Activated naive CD4-positive, alpha-beta T cell treated with anti-CD3 and anti-CD28 coated beads, Interleukin-2, amount 50 U/mL, for 72 hours (primary cell): ENCODE measurements at places on chromosomes 5 and 9. TPM values are rescaled to one million over a fixed set of nuclear protein-coding genes. Genes with fewer than 3 reads are reported as not detected.

The SPZ1 gene
- total RNA-seq, result not detected

The DNAH5 gene
- not detected for total RNA-seq

The ZBTB26 gene
- total RNA-seq, result 6.6 TPM

The LRRC70 gene
- 2.0 TPM for total RNA-seq

The OR1J2 gene
- not detected for total RNA-seq

The FAM169A gene
- total RNA-seq, result 7.8 TPM

The CATSPER3 gene
- total RNA-seq, result 0.23 TPM

The SMIM15 gene
- 45.2 TPM for total RNA-seq

The TPPP gene
- 0.14 TPM for total RNA-seq

The TOR1B gene
- 29.7 TPM for total RNA-seq

GRCh38 chr5:136027311-136027710 lies 1.5 kb upstream of the TGFBI start:
- DNase-seq, result no peak

DNA sequence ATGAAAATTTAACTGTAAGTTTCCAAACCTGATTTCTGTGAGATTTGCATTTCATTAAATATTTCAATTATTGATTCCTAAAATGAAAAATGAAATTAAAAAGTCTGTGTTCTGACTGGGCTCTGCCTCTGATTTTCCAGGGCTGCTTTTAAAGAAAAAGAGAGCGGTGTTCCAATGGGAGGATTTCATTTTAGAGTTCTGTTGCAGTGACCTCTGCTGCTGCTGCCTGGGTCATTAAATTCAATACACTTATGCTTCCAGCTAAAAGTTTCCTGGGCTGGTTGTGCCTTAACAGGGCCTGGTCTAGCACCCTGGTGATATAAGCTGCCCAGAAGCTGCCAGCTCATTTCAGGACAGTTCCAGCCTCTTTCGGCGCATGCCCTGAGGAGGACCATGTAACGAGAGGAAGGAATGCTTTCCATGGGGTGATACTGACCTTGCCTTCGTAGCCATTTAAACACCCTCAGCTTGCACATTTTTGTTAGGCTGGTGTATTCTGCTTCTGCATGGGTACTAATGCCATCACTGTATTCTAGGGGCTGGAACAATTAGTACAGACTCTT lies 93.3 kb downstream of the TMEM174 start:
- DNase-seq, result no peak

DNA sequence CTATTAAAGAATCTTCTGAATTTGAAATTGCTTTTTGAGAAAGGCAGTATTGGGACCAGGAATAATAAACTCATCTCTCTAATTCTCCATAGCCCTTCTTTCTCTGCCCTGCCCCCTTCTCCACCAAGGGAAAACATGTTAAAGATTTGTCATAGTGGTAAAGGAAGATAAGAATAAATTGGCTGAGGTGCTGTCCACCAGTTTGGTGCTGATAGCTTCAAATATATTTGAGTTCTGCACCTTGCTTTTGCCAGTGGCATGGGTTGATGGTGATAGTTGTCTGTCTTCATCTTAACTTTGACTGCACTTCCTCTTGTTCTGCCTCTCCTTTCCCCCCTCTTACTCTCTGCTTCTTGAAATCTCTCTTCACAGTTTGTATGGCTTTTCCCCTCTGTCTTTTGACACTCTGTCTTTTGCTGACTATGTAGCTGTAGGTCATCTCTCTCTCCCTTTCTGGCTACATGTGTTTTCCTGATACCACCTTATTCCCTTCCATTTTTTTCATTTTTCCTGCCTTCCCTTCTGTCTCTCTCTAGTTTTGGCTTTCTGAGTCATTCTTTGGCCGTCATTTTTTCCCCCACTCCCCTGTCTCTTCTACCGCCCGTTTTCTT lies 56.6 kb downstream of the NDUFS4 start:
- DNase-seq, result no peak

GRCh38 chr5:1111241-1111726 lies 579 bp downstream of the SLC12A7 start:
- DNase-seq, result no peak

DNA sequence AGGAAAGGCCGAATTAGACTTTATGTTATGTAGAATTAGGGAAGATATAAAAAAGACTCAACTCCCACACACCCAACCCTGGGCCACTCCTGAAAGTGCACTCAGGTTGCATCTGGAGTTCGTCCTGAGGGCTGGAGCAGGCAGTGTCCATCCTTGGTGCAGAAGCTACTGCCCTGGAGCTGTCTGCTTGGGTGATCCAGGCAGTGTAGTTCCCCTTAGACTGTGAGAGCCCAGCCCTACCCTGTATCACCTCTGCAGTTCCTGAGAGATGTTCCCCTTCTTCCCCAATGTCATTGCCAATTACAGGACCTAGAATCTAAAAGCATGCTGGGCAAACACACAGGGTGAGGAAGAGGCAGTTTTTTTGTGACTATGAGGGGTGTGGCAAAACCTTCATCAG lies 368.3 kb upstream of the ST8SIA4 start:
- DNase-seq, result no peak

DNA sequence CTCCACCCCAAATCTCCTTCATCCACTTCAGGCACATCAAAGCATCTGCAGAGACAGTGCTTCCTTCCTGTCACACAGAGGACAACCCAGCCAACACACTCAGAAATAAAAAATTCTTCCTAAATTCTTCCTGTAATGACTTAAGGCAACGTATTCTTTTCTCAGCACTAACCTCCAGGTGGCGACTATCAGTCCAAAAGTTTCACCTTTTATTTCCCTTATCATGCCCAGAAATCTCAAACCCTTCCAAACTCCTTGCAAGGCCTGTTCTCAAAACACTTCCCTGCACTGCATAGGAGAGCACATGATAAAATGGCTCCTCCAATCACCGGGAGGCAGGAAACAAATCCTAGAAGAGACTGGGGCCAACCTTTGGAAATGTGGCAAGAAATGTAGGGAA lies 35.1 kb downstream of the SLIT3 start:
- DNase-seq, result no peak

DNA sequence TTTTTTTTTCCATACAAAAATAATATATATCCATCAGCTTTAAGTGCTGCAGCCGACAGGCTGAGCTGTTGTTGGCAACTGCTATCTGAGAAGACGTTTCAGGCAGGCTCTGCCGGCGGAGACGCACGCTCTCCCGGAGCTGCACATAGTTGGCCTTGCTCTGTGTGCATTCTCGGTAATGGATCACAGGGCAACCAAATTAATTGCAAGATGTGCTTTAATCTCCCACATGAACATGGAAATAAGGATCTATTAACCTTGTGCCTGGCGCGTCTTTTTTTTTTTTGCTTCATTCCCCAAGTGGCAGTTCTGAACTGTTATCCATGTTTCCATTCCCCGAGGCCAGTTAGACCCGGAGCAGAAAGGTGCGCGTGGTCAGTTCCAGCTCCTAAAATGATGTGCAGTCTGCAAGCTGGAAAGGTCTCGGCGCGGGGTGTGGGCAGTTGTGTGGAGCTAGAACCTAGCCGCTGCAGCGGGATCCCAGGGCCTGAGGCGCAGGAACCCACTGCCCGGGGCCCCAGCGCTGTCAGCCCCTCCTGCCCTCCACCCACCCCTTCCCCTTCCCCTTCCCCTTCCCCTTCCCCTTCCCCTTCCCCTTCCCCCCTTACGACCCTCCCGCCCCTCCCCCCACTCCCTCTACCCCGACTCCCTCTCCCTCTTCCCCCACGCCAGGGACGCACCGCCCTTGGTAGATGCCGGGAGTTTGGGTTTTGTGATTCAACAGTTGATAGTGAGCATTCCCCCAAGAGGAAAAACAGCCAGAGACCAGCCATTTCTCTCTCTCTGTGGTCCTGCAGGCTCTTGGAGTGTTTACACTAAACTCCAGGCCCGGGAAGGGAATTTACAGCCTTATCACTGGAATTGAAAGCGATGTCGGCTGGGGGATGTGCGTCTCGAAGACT lies 137.8 kb downstream of the CEP120 start:
- DNase-seq, result no peak

GRCh38 chr9:35827486-35827885 lies 1.0 kb downstream of the FAM221B start:
- DNase-seq, result no peak

GRCh38 chr5:122500245-122501088 lies 188.4 kb downstream of the SNCAIP start:
- no peak for DNase-seq

GRCh38 chr5:88815050-88815789 lies 67.8 kb downstream of the MEF2C start:
- no peak for DNase-seq

DNA sequence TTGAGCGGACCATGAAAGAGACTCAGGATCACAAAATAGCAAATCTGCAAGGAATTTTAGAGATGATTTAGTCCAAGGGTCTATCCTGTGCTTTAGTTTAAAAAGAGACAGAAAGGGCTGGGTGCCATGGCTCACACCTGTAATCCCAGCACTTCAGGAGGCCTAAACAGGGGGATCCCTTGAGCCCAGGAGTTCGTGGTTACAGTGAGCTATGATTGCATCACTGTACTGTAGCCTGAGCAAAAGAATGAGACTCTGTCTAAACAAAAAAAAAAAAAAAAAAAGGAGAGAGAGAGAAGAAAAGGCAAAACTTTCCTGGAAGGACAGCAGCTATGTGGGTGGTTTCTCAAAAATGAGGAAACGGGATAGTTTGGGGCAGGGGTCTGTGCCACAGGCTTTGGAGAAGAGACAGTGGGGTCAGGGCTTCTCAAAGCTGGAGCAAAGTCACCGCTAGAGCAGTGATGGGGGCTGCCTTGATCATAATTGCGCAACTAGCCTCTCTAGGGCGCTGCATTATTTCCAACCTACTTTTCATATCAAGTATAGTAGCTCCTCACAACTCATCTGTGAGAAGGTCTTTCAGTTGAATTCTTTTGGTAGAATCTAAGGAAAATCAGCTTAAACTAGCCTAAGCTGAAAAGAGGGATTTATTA lies 8.5 kb upstream of the ANKH start:
- no peak for DNase-seq

GRCh38 chr5:1642221-1642620 lies 118.5 kb upstream of the LPCAT1 start:
- DNase-seq, result no peak

- no peak for DNase-seq
These were observed 40.9 kb upstream of the SARDH start for GRCh38 chr9:133779081-133779480.

GRCh38 chr9:5274770-5275169 lies 29.7 kb downstream of the RLN2 start:
- no peak for DNase-seq

DNA sequence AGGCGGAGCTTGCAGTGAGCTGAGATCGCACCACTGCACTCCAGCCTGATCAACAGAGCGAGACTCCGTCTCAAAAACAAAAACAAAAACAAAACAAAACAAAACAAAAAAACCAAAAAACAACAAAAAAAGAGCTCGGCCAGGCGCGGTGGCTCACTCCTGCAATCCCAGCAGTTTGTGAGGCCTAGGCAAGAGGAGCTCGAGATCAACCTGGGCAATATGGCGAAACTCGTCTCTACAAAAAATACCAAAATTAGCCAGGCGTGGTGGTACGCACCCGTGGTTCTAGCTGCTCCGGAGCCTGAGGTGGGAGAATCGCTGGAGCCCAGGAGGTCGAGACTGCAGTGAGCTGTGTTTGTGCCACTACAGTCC lies 20.2 kb downstream of the TRIM7 start:
- DNase-seq, result no peak

DNA sequence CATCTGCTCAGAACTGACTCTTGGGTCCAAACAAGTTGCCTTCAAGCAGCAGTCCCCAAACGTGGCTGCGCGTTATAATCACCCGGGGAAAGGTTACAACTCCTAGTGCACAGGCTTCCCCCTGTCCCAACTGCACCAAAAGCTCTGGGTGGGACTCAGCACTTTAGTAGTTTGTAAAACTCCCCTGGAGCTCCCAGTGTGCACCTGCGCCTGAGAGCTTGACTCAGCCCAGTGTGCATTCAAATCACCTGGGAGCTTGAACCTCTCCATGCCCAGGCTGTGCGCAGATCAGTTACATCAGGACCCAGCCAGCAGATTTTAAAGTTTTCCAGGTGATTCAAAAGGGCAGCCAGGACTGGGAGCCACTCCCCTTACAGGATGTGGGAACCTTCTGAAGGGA lies 151.4 kb downstream of the COL23A1 start:
- no peak for DNase-seq

DNA sequence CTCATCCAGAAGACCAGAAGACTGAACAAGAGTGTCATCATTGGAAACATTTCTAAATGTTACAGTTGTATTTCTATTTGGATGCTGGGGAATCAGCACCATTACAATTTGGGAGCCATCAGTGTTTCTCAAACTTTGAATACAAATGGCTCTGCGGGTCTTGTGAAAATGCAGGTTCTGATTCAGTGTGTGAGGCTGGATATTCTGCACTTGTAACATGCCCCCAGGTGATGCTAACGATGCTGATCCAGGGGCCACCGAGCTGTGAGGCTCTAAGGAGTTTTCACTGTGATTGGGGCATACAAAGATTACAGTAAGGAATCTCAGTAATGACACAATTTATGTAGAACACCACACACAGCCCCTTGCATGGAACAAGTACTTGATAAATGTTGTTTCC lies 167.7 kb downstream of the ACTL7B start:
- no peak for DNase-seq

GRCh38 chr5:14671414-14671813 lies 6.9 kb downstream of the OTULIN start:
- no peak for DNase-seq

- DNase-seq, result no peak
These were observed 103.5 kb downstream of the DAPK1 start for GRCh38 chr9:87601176-87601575.

DNA sequence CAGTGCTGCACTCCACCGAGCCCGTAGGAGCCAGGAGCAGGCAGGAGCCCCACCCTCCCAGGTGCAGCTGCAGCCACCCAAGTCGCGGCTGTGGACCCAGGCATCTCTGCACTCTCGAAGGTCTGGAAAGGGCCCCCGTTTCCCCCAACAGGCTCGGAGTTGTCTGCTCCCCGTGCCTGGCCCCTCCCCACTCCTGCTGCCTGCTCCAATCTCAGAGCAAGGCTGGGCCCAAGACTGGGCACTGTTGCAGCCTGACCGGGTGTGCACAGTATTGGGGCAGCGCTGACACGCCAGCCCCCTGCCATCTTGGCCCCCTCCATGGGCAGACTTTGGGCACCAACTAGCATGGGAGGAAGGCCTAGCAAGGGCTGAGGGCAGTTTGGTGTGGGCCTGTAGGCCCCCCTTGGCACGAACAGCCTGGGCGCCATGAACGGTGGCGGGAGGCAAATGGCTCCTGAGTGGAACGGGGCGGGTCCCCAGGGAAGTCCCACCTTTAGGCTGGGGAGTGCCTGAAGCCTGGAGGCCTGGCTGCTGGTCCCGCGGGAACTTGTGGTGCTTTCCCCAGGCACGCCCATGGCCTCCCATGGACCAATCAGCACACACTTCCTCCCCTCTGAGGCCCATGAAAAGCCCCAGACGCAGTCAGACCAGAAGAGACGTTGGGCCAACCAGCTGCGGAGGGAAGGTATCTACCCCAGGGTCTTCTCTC lies 60.4 kb downstream of the PSAT1 start:
- no peak for DNase-seq

- DNase-seq, result no peak
These were observed 135.4 kb downstream of the ATG10 start for GRCh38 chr5:82107267-82107666.

- DNase-seq, result no peak
These were observed 224.5 kb downstream of the BNC2 start for GRCh38 chr9:16645970-16646369.
